Stimulated activated naive CD4-positive, alpha-beta T cell (primary cell): ENCODE measurements at places on chromosomes 13 and 19.

DNA sequence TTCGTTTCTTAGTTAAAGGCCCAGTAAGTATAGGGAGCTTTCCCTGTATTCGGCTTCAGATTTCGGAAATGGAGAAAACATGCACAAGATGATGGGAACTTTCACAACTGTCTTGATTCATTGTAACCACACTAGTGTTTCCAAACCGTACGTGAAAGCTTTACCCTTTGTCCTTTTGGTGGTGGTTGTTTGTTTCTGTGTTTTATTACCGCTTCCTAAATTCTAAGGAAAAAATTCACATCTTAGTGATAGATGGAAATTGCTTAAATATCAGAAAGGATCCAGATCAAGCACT, 504 bp upstream of the VWA8 start:
- DNase-seq, result no peak

- no peak for DNase-seq
These were observed 92.1 kb downstream of the GPC6 start for GRCh38 chr13:93318534-93319254.

DNA sequence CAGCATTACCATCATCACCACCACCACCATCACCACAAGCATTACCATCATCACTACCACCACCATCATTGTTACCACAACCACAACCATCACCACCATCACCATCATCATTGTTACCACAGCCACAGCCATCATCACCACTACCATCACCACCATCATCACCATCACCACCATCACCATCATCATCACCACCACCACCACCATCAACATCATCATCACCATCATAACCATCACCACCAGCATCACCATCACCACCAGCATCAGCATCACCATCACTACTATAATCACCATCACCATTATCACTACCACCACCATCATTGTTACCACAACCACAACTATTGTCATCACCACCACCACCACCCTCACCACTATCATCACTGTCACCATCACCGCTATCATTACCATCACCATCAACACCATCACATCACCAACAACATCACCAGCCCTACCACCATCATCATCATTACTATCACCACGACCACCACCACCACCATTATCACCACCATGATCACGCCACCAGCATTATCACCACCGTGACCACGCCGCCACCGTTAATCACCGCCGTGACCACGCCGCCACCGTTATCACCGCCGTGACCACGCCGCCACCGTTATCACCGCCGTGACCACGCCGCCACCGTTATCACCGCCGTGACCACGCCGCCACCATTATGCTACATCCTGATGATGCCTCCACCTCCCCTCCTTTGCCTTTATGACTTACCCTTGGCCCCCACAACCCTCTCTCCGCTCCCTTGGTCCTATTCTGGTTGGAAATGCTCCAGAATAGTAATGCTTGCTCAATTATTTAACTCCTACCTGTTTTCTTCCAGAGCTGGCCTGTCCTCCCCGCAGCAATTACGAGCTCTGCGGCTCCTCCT, 10.0 kb upstream of the FXYD3 start:
- no peak for DNase-seq

- DNase-seq, result no peak
These were observed 564 bp downstream of the HS6ST3 start for GRCh38 chr13:96090240-96091101.

DNA sequence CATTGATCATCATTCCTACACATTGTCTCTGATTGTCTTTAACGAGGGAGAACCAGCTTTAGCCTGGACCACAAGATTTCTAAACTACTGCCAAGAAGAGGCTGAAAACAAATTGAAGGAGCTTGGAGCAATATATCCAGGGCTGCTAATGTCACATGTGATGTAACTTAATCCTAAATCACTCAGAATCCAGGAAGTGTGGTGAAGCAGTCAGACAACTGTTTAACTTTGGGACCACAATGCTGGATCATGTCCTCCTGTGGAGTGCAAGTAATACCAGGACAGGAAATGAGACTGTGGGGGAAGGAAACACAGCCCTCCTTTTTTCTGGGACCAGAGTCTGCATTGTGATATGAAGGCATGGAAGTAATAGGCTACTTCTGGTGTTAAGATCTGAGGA, 430.2 kb downstream of the KCTD12 start:
- no peak for DNase-seq

DNA sequence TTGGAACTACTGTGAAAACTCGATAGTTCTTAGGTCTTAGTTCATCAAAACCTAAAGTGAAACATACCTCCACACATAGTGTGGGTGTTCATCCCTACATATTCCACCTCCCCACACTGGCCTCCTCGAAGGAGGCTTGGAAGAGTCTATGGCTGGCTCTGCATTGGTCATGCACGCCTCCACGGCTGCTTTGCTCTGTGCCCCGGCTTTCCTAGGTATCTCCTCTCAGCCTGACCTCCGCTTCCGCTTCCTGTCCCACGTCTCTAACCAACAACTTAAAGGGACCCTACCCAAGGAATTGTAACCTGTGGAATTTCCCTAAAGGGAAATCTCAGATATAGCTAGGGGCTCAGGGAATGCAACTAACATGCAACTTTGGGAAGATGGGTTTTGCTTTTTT, 79.7 kb upstream of the MBNL2 start:
- DNase-seq, result no peak

GRCh38 chr13:83297586-83298290, 584.5 kb downstream of the SLITRK1 start:
- DNase-seq, result no peak

- no peak for DNase-seq
These were observed 225.3 kb upstream of the SERP2 start for GRCh38 chr13:44148159-44148914.

GRCh38 chr13:111568290-111568689, 247.8 kb downstream of the TEX29 start:
- no peak for DNase-seq

DNA sequence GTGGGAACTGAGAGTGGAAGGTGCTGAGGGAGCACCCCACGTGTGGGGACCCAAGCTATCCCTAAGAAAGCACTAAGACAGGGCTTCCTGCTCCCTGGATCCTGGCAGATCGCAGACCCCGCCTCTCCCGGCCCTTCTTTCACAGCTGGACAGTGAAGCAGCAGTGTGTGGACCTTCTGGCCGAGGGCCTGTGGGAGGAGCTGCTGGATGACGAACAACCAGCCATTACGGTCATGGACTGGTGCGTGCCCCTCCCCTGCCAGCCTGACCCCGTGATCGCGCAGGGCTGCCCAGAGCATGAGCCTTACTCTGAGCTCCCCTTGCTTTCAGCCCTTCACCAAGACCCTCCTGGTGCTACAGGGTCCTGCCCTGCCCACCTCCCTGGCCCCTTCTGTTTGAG, 2.3 kb downstream of the NCCRP1 start:
- no peak for DNase-seq

GRCh38 chr19:52391135-52391534, 6.5 kb upstream of the ZNF528 start:
- no peak for DNase-seq

DNA sequence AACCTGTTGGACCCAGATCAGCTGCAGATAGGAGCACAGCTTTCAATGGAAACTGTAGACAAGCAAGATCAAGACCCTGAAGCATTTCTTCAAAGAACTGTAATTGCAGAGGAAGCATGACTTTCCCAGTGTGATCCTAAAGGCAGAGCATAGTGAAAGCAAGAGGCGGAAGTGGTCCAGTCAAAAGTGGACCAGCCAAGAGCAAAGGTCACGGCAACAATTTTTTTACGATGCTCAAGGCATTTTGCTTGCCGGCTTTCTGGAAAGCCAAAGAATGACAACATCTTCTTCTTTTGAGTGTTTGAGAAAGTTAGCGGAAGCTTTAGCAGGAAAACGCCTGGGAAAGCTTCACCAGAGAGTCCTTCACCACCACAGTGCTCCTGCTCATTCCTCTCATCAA, 111.6 kb downstream of the RNF17 start:
- no peak for DNase-seq

- DNase-seq, result no peak
These were observed 49.3 kb downstream of the VAV1 start for GRCh38 chr19:6821639-6822310.

DNA sequence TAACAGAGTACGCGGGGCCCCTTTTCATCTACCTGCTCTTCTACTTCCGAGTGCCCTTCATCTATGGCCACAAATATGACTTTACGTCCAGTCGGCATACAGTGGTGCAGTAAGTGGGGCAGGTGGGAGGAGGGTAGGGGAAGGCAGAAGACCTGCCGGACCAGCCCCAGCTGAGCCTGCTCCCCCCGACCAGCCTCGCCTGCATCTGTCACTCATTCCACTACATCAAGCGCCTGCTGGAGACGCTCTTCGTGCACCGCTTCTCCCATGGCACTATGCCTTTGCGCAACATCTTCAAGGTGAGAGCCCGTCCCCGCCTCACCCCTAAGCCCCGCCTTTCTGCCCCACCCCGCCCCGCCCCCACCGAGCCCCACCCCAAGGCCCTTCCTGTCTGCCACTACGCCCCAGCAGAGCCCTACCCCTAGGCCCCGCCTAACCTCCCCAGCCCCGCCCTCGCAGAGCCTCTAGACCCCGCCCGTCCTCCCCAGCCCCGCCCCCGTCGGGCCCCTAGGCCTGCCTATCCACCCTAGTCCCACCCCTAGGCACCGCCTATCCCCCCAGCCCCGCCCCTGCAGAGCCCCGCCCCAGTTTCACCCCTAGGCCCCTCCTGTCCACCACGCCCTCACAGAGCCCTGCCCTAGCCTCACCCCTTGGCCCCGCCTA, 7.7 kb downstream of the NDUFB7 start:
- peak; percentile 9 for DNase-seq

DNA sequence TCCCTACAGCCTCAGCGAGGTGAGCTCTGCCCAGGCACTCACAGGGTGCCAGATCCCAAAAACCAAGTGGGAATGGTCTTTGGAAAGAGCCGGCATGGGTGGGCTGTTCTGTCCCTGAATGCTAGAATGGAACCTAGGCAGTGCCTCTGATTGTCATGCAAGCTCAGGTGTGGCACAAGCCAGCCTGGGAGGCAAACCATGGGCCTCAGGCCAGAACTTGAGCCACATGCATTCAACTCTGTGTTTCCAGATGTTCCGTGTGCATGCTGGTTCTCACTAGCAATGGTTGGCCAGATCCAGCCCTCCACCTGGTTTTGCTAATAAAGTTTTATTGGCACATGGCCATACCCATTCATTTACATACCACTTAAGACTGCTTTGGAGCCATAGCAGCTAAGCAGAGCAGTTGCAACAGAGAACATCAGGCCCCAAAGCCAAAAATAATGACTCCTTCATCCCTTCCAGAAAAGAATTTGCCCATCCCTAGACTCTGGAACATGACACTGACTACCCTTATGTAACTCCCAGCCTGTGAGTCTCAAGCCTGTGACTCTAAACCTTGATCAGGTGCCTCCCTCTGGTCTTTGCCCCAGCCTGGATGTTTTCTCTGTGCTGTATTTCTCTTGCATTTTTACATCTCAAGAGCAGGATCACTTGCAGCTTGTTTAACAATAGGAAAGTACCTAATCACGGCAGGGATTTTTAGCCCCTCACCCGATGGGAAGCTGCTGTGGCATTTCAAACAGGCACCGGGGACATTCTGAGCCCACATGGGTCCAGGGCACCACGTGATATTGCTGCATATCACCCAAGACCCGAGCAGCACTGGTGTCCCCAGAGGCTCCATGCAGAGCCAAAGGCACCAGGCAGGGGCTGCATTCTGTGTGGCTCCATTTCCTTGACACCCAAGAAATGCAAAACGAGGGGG, 55.4 kb upstream of the USE1 start:
- no peak for DNase-seq

GRCh38 chr13:50726164-50726563, 117.3 kb downstream of the DLEU7 start:
- DNase-seq, result no peak

GRCh38 chr13:99258210-99258860, at the start of gene GPR18:
Gene GPR18, minus strand, starts transcription at chr13:99258379. Its CDS starts 2,507 bp downstream, at chr13:99255872.
- peak; percentile 74 for DNase-seq

DNA sequence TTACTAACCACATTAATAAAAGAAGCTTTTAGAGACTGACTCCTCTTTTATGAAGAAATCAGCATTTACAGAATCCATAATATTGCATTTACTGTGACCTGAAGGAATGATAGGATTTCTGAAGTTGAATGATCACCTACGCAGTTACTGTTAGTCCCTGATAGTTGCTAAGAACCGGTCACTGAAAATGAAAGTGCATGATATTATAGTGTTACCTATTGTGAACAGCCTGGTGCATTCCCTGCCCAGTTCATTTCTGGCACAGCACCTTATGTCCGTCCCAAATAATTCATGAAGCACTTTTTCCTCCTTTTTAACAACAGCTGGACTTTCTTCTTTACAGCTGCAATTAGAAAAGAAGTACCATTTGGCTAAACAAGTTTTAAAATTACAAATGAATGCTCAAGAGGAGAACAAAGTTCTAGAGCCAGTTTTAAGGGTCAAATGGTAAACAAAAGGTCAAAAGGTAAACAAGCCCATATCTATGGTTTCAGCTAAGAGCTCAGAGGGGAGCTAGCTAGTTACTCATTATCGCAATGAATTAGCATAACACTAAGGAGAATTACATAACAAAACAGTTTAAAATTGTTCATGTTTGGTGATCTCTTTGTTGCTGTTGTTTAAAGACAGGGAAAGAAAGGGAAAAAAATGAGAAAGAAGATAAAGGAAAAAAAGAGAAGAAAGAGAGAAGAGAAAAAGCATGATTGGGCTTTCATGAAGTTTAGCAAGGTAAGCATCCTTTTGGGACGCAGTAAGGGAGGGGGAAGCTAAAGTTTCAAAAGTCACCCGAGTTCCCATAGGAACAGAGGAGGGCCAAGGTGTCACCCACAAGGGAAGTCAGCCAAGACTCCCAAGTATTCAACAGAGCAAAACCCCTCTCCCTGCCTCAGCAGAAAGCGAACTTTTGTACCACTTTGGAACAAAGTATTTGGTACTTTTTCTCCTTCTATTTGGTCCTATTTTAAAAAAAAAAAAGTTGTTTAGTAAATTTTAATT, 50.2 kb downstream of the FLT3 start:
- DNase-seq, result no peak

DNA sequence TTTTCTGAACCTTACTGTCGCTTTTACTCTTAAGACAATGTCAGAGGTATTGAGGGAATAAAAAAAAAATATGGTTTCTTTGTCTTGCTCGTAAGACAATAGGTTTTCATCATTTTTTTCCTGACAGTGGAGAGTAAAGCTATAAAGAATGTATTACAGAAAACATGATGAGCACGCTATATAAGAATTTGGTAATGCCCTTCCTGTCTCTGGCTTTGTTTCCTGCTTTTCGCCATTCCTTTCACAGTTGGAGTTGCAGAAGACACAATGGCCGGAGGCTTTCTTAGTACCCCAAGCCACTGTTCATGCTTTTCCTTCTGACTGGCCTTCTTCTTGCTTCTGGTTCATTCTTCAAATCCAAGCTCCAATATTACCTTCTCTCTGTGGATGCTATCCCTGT, 101.0 kb upstream of the DACH1 start:
- no peak for DNase-seq

DNA sequence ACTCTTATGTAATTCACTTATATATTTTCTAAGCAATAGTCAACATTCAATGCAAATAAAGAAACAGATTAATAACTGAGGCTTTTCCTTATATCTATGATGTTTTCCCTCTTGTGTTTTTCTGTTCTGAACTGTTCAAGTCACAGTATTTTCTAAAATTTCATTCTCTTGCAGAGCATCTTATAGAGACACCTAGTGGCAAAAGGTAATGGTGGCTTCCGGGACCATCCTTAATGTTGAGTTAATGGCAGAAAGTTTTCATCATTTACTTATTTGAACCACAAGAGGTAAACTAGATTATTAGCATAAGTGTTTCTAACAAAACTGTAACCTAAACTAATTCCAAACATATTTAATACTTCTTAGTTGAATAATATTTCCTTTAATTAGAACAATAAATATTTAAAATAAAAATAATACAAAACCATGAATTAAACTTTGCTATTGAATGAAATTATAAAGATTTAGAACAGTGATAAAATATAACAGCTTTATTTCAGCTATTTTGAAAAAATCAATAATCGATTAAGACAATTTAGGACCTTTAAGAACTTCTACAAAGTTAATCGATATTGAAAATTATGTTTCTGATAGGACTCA, 1.7 kb upstream of the SLITRK5 start:
- no peak for DNase-seq
